Gastrocnemius medialis (tissue), 4 donors: ENCODE measurements at places on chromosomes 6 and 20. TPM values are rescaled to one million over a fixed set of nuclear protein-coding genes. Genes with fewer than 3 reads are reported as not detected.

DNA sequence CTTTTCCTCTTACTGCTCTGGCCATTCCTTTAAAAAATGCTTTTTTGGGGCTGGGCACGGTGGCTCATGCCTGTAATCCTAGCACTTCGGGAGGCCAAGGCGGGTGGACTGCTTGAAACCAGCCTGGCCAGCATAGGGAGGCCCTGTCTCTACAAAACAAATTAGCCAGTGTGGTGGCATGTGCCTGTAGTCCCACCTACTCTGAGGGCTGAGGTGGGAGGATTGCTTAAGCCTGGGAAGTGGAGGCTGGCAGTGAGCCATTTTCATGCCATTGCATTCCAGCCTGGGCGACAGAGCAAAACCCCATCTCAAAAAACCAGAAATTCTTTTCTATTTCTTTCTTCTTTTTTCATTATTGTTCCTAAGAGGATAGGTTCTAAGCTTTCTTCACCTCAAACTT lies 36.9 kb upstream of the RNF144B start:
- DNase-seq, result no peak

The UNC5CL gene
- 0.52 TPM for total RNA-seq

The ACTL10 gene
- total RNA-seq, result not detected

The CST9 gene
- not detected for total RNA-seq

The XKR7 gene
- total RNA-seq, result not detected
